ENCODE measurements at places on chromosomes 1 and 21. TPM values are rescaled to one million over a fixed set of nuclear protein-coding genes. Genes with fewer than 3 reads are reported as not detected.

- peaks cover 4% of the 10 kb centered on the region for H3K4me1 ChIP-seq
- no peak overlapping the region for H3K27ac ChIP-seq
- H3K4me3 ChIP-seq: no peak overlapping the region
- no peak for DNase-seq
Observed at GRCh38 chr21:30479259-30479658, 908 bp downstream of the KRTAP19-1 start.

DNA sequence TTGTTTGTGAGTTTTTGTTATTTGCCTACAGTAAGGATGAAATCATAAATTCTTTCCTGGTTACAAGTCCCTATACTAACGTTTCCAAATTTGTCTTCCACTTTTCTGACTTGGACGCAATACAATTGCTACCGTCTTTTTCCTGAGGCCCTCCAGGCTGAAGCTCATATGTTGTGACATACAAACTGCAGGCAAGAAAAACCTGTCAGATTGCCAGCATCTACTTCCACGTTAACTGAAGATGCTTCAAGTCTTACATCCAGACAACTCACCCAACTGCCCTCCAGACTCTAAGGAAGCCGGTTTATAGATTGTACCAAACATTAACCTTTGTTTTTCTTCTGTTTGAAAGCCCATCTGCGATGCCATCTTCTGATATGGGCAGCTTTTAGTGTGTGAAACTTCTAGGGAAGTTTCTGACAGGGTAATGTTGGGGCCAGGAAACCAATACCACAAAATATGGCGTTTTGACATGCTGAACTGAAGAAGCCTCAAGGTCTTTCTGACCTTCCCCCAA lies 21.4 kb upstream of the RNF11 start:
- no peaks in the 10 kb centered on the region for H3K36me3 ChIP-seq
- H3K27me3 ChIP-seq: no peaks in the 10 kb centered on the region
- peak overlapping the region; percentile 59 for H3K27ac ChIP-seq
- no peak for DNase-seq
- H3K4me1 ChIP-seq: peaks cover 6% of the 10 kb centered on the region
- peak overlapping the region; percentile 16 for H3K4me3 ChIP-seq

- DNase-seq: no peak
- H3K4me3 ChIP-seq: no peak overlapping the region
- peak overlapping the region; percentile 1 for H3K27ac ChIP-seq
- no peaks in the 10 kb centered on the region for H3K27me3 ChIP-seq
- no peaks in the 10 kb centered on the region for H3K36me3 ChIP-seq
Observed at GRCh38 chr1:95226781-95227660, 7.0 kb upstream of the RWDD3 start.

DNA sequence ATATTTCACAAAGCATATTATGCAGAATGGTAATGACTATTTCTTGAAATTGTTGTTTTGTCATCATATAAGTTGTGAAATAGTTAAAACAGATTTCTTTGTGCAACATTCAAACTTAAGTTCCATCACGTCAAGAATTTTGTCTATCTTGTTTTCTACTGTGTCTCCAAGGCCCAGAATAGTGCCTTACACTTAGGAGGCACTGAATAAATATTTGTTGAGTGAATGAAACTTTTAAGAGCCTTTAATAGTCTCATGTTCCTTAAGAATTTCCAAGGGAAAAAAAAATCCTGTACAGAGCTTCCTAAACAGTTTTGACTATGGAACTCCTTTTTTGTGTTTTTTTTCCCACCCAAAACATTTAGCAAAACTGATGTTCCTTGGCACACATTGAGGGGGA lies 50.8 kb upstream of the TNFSF18 start:
- peaks cover 3% of the 10 kb centered on the region for H3K36me3 ChIP-seq
- no peak for DNase-seq
- no peaks in the 10 kb centered on the region for H3K27me3 ChIP-seq
- no peak overlapping the region for H3K27ac ChIP-seq
- no peak overlapping the region for H3K4me3 ChIP-seq
- H3K4me1 ChIP-seq: no peaks in the 10 kb centered on the region

GRCh38 chr1:48687282-48688045 lies 89.2 kb downstream of the BEND5 start:
- H3K4me1 ChIP-seq: peaks cover 4% of the 10 kb centered on the region
- H3K27me3 ChIP-seq: peaks cover 17% of the 10 kb centered on the region
- no peaks in the 10 kb centered on the region for H3K36me3 ChIP-seq
- H3K4me3 ChIP-seq: no peak overlapping the region

GRCh38 chr1:154923695-154924094 lies 12.8 kb downstream of the PMVK start:
- H3K36me3 ChIP-seq: peaks cover 12% of the 10 kb centered on the region
- DNase-seq: no peak
- H3K27ac ChIP-seq: no peak overlapping the region
- no peaks in the 10 kb centered on the region for H3K4me1 ChIP-seq
- no peaks in the 10 kb centered on the region for H3K27me3 ChIP-seq

- DNase-seq: no peak
- H3K27ac ChIP-seq: no peak overlapping the region
- peaks cover 3% of the 10 kb centered on the region for H3K27me3 ChIP-seq
- peaks cover 6% of the 10 kb centered on the region for H3K4me1 ChIP-seq
Observed at GRCh38 chr21:30434033-30434631, 4.1 kb downstream of the KRTAP13-4 start.

DNA sequence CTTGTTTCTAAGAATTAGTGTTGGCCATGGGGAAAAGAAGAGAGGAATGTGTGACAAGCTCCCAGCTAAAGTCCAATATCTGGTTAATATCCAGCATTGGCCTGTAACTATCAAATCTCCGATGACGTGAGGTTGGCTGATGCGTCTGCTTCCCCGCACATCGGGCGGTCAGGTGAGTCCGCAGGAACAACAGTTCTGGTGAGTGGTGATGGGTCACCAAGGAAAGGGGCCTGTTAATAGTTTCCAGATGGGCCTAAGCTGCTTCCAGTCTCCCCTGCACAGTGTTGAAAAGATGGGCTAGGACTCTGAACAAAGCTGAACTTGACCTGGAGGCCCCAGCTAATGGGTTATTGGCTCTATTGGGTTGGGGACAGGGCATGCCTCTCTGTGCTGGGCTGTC lies 193.1 kb upstream of the EDN2 start:
- H3K27ac ChIP-seq: no peak overlapping the region
- H3K36me3 ChIP-seq: no peaks in the 10 kb centered on the region
- no peak overlapping the region for H3K4me3 ChIP-seq

DNA sequence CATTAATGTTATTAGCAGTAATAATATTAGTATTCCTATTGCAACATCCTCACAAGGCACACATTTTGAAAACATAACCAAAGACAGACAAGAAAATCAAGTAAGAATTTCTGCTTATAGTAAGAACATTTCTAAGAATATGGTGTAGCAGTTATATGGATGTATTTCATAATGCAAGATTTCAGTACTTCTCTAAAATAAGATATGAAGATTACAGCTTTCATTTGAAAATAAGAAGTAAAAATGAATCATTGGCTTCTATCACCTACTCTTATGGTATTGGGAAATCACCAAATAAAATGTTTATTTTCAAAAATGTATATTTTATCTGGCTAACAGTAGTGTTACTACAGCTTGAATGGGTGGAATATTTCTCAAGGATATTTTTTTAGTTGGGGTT lies 103.8 kb upstream of the USP25 start:
- H3K4me1 ChIP-seq: peaks cover 5% of the 10 kb centered on the region
- H3K27me3 ChIP-seq: no peaks in the 10 kb centered on the region
- H3K27ac ChIP-seq: no peak overlapping the region
- no peak overlapping the region for H3K4me3 ChIP-seq

DNA sequence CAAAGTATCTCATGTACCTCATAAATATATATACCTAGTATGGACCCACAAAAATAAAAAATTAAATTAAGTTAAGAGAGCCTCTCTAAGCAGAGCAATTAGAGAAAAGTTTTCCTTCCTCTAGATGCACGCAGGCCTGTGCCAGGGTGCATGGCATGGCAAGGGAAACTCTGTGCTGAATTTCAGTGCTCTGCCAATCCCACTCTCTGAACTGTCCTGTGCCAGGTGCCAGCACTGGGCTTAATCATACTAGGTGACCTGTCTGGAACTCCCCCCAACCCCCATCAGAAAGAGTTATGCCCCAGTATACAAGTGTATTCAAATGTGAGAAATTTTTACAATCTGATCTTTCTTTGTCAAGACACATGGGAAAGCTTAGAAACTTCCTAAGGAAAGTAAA lies 10.4 kb upstream of the LAMC2 start:
- H3K27me3 ChIP-seq: no peaks in the 10 kb centered on the region
- H3K27ac ChIP-seq: no peak overlapping the region
- peaks cover 5% of the 10 kb centered on the region for H3K4me1 ChIP-seq
- no peak for DNase-seq

- no peaks in the 10 kb centered on the region for H3K36me3 ChIP-seq
- no peak overlapping the region for H3K4me3 ChIP-seq
- DNase-seq: no peak
- H3K4me1 ChIP-seq: no peaks in the 10 kb centered on the region
- H3K27ac ChIP-seq: no peak overlapping the region
Observed at GRCh38 chr1:81174052-81174451, 626.7 kb upstream of the ADGRL2 start.

DNA sequence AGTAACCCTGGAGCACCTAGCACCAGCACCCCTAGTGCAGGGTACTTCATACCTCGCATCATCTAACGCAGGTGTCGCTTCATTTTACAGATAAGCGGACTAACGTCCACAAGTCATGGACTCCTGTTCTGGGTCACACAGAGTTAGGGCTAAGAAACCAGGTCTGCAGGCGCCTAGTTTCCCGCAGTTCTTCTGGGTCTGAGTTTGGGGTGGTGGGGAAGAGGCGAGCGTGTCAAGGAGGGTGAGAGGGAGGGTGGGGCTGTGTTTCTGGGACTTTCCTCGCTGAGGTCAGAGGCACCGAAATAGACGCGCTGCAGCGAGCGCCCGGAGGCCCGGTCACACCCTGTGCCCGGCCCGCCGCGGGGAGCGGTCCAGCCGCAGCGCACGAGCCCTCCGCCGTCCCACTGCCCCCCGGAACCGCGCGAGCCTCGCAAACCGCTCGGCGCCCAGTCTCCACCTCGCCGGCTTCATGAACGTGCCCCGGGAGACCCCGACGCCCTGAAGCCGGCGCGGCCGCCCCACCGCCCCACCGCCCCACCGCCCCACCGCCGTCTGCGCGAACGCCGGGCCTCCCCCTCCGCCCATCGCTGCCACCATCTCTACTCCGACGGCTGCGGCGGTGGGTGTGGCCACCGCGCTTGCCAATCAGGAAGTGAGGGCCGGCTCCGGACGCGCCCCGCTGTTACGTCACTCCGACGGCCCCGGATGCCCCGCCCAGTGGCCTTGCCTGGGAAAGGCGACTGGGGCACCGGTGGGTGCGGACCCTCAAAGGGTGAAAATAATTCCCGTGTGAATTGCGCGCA lies 12.3 kb downstream of the IFI6 start:
- peak overlapping the region; percentile 93 for H3K27ac ChIP-seq
- peaks cover 36% of the 10 kb centered on the region for H3K4me1 ChIP-seq
- H3K27me3 ChIP-seq: no peaks in the 10 kb centered on the region
- H3K36me3 ChIP-seq: no peaks in the 10 kb centered on the region
- DNase-seq: peak; percentile 89

- H3K4me1 ChIP-seq: peaks cover 10% of the 10 kb centered on the region
- DNase-seq: no peak
- no peaks in the 10 kb centered on the region for H3K27me3 ChIP-seq
- no peak overlapping the region for H3K4me3 ChIP-seq
- H3K36me3 ChIP-seq: no peaks in the 10 kb centered on the region
Observed at GRCh38 chr21:17402937-17403336, 109.9 kb upstream of the CXADR start.

GRCh38 chr1:5753549-5754421 lies 238.4 kb downstream of the NPHP4 start:
- H3K27me3 ChIP-seq: peaks cover 16% of the 10 kb centered on the region
- H3K27ac ChIP-seq: no peak overlapping the region
- peaks cover 5% of the 10 kb centered on the region for H3K4me1 ChIP-seq
- H3K36me3 ChIP-seq: no peaks in the 10 kb centered on the region
- no peak overlapping the region for H3K4me3 ChIP-seq

DNA sequence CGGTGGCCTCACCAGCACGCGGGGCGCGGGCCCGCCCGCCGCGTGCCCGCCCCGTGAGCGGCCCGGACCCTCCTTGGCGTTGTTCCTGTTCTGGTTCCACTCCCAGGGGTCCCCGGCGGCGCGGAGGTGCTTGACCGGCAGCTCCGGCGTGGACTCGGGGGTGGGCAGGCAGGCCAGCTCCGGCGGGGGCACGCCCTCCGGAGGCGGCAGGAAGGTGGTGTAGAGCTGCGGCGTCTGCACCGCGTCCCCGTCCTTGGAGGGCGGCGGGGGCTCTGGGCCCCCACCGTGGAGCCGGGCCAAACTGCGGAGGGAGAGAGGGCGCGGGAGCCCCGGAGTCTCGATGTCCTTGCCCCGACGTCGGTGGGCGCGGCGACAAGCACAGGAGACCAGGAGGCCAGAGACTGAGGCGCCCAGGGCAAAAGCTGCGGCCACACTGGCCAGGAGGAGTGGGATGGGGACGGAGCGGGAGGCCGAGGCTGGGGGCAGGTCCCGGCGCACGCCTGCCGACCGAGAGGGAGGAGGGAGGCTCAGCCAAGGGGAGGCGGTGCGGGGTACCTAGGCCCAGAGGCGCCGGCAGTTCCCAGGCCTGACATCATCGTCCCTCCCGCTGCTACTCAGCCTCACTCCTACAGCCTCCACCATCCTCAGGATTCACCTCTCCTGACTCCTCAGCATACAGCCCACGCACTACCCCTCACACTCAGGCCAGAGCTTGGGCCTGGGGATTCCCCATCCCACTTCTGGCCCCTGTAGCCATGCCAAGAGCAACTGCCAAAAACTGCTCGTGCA lies 13.2 kb downstream of the SEMA6C start:
- peaks cover 26% of the 10 kb centered on the region for H3K27me3 ChIP-seq
- H3K36me3 ChIP-seq: peaks cover 12% of the 10 kb centered on the region
- no peaks in the 10 kb centered on the region for H3K4me1 ChIP-seq
- no peak for DNase-seq
- no peak overlapping the region for H3K4me3 ChIP-seq

DNA sequence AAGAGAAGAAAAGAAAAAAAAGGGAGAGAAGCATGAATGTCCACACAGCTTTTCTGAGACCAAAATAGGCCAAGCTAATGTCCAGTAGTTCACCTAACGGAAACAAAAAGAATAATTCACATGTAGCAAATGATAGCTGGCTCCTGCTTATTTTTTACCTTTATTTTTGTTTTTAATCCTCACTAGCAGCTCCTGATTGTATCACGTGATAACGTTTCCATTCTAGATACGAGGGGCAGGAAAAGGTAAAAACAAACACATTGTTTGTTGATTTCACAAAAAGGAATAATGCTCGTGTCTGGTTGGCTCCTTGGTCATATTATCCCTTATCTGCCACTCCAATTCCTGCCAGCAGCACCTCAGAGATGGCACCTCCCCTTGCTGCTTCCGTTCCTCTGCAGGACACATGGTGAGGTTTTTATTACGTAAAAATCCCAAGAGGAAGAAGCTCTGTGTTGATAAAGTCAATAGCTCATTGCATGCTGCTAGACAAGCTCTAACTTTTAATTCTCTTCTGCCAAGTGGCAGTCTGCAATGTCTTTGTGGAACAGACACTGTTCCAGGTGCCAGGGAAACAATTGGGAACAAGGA lies 201.7 kb downstream of the CRB1 start:
- H3K27ac ChIP-seq: no peak overlapping the region
- no peaks in the 10 kb centered on the region for H3K27me3 ChIP-seq
- H3K36me3 ChIP-seq: no peaks in the 10 kb centered on the region

Gene HP1BP3
- 217 TPM for total RNA-seq

Gene C4BPA
- total RNA-seq: 0.87 TPM

Gene WNT3A
- 0.21 TPM for total RNA-seq

Gene FABP3
- 18.8 TPM for total RNA-seq

Gene DDAH1
- 28.6 TPM for total RNA-seq

Gene ANGPTL3
- total RNA-seq: 2.6 TPM
